ENCODE measurements at places on chromosomes 2 and 18.

DNA sequence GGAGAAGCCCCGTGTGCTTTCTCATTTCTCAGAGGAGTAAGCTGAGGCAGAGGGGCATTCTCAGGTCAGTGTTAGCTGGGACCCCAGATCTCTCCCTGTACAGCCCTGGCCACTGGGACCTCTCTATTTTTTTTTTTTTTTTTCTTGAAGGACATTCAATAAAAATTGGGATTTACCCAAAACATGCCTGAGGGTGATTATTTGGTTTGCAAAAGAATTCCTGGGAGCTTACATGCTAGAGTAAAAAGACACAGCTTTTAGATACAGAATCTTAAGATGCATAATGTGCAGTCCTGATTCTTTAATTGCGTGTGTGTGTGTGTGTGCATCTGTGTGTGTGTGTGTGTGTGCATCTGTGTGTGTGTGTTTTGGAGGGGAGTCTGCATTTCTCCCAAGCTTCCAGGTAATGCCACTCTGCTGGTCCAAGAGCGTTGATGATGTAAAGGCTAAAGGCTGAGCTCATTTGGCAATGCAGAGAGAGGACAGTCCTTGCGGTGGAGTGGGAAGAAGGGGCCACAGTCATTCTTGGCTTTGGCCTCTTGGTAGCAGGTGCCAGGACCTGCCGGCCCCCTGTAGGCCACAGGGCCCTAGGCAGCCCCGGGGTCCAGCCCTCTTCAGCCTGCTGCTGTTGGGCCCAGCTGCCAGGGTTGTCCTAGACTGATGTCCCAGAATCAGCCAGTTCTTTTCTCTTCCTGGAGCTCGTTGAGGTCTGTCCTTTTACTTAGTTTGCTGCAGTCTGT is 74.1 kb upstream of the MCFD2 start:
- DNase-seq, result no peak

DNA sequence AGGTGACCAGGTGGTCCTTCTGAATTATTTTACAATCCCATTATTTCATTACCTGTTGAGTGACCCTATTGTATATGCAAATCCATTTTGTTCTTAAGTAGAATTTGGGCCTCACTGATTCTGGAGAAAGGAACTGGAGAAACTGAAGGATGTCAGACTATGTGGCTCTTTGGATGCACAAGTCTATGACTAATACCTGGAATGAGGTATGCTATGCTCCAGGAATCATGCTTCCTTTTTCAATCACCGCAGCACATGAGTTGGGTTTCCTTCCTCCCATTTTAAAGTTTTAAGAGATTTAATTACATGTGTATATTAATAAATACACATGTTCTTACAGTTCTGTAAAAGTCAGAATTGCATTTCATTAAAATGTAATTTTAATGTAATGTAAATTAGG is 253.9 kb upstream of the VWC2L start:
- DNase-seq, result no peak

DNA sequence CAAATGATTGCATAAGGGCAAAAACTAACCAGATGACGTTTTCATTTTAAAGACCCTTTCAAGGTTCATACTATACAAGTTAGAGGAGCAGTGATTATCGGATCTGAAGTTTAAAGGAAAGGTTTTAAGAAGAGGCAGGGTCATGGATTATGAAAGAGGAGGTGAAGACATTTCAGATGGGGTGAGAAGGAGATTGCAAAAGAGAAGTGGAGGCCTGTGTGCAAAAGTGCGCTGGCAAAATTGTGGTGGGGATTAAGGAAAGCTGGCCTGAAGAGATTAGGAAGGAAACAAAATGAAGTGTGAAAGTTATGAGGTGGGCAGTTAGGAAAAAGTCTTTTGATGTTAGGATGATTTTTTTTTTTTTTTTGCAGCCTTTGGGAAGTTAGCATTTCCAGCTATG is 935.7 kb upstream of the FAM98A start:
- DNase-seq, result no peak

DNA sequence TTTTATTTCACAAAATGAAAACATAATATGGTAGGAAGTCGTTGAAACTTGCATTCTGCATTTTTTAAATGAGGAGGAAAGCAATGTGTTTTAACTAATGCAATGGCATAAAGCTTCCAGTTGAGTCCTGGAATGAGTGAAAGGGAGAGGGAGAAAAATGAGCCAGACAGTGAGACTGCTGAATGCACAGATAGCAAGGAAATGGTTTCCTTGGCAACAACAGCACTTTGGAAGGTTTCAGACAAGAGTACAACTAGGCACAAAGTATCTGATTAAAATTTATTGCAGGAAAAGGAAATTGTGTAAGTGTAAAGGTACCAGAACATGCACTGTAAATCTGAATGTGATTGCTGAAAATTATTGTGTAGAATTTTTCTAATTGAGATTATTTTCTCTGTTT is 320.1 kb upstream of the KYNU start:
- DNase-seq, result no peak

DNA sequence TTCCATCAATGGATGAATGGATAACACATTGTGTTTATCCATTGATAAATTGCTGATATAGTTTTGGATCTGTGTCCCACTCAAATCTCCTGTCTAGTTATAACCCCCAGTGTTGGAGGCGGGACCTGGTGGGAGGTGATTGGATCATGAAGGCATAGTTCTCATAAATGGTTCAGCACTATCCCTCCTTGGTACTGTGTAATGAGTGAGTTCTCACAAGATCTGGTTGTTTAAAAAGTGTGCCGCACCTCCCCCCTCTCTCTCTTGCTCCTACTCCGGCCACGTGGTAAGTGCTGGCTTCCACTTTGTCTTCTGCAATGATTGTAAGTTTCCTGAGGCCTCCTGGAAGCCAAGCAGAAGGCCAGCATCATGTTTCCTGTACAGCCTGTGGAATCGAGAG is 23.9 kb upstream of the SPATA3 start:
- DNase-seq, result no peak

GRCh38 chr2:85770369-85770768 is 16.6 kb downstream of the ATOH8 start:
- no peak for DNase-seq

GRCh38 chr2:172655091-172655837 is 80.4 kb upstream of the RAPGEF4 start:
- DNase-seq, result no peak

- DNase-seq, result no peak
These were observed 3.1 kb downstream of the ADAM17 start for GRCh38 chr2:9552219-9553178.

GRCh38 chr2:25853038-25853638 is 25.1 kb downstream of the ASXL2 start:
- no peak for DNase-seq

DNA sequence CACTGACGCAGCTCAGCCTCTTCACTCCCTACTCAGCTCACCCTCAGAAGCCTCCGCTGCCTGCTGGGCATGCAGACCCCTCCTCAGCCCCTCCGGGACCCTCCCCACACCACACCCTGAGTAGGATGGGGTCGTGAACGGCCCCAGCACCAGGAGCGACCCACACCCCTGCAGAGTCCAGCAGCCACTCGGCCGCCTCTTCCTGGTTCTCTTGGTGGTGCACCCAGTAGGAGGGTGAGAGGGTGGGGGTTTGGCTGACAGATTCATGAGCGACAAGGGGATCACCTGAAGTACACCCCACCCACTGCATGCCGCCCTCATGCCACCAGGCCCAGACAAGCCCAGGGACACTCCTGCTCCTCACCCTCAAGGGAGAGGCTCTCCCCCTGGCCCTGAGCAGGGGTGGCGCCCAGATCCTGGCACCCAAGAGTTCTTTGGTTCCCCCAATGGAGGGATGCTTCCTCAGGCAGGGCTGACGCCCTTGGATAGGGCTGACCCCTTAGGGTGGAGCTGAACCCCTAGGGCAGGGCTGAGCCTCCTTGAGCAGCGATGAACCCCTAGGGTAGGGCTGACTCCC is 76.6 kb upstream of the GPC1 start:
- DNase-seq, result no peak

DNA sequence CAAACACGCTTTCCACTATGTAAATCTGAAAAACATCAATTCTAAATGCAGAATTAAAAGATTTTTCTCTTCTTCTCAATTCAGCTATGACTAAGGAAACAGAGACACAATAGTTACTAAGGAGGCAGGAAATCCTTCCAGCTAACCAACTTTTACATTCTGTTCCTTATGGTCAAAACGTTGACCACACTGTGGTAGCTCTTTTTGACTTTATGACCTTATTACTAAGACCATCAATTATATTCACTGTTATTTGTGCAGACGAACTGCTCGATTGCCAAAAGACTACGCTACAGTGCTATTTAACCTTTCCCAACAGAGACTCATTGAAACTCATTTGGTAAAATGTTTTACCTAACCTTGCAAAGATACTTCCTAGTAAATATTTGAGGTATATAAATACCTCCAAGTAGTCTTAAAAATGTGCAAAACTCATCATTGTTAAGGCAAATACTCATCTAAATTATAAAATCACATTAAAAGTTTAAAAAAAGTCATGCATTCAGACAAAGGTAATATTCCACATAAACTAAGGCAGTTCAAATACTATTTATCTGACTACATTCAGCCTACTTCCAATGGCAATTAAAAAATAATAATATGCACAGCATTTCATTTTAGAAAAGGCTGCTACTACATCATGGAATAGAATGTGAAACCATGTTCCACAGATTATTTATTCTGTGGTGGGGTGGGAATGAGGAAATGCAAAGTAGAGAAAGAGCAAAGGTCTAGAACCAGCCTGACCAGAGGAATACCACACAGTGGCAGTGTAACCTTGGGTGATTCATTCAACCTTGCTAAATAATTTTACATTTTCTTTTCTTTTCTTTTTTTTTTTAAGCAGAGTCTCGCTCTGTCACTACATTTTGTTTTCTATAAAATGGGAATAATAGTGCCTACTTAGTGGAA is 139.9 kb downstream of the THADA start:
- no peak for DNase-seq

GRCh38 chr18:23634692-23635091 is 28.0 kb downstream of the ANKRD29 start:
- DNase-seq, result no peak

GRCh38 chr2:203811491-203812221 is 55.9 kb upstream of the CTLA4 start:
- peak; percentile 40 for DNase-seq

DNA sequence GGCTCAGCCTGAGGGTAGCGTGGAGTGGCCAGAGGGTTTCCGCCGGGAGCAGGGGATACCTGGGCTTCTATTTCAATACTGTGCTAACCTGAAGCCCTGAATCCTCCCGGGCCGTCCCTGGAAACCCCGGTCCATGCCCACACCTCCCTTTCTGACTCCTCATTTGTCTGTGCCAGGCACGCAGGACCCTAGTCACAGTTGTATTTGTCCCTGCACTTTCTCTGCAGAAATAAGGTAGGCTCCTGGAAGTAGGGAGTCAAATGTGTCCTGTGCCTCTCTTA is 418.8 kb upstream of the HS6ST1 start:
- no peak for DNase-seq

- DNase-seq, result no peak
These were observed 26.2 kb downstream of the NCOA1 start for GRCh38 chr2:24517247-24517646.

GRCh38 chr2:239727776-239728600 is 297.2 kb downstream of the NDUFA10 start:
- DNase-seq, result no peak

GRCh38 chr2:227503433-227504406 is 31.8 kb downstream of the AGFG1 start:
- DNase-seq, result no peak

- no peak for DNase-seq
These were observed 366.9 kb upstream of the SLC14A2 start for GRCh38 chr18:45248240-45248903.

- DNase-seq, result no peak
These were observed 130.6 kb downstream of the CABLES1 start for GRCh38 chr18:23265682-23266399.

GRCh38 chr2:148930046-148930775 is 55.2 kb downstream of the KIF5C start:
- no peak for DNase-seq

DNA sequence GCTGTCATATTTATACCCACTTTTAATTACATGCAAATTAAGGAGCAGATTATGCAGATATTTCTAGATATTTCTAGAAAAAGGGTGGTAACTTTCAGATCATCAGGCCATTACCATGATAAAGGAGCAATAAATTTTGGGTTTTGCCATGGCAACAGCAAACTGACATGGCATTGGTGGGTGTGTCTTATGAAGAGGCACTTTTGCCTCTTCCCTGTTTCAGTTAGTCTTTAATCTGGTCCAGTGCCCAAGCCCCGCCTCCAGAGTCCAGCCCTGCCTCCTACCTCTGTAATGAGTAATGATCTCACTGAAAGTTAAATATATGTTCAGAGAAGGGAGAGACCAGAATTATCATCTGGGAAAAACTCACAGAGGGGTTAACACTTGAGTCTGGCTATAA is 124.8 kb downstream of the SCG2 start:
- DNase-seq, result no peak

DNA sequence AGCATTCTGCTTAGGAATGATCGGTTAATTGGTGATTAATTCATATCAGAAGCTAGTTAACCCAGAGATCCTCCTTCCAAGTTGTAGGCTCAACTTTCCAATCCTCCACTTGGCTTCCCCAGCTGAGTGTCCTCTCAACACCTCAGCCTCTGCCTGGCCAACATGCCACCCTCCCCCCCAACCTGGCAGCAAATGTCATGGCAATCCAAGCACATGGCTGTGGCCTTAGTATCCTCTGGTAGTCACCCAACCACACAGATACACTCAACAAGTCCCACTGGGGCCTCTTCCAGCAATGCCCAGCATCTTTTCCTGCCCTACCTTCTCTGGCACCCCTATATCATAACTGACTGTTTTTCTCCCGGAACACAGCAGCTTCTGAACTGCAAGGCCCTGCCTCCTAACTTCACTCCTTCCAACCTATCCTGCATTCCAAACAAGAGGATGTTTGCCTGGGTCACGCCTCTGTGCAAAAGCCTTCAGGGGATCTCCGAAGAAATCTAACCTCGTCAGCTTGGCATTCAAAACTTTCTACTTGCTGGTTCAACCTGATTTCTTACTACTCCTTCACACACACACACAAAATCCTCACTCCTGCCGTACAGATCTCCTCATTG is 195.0 kb downstream of the CYP26B1 start:
- no peak for DNase-seq

DNA sequence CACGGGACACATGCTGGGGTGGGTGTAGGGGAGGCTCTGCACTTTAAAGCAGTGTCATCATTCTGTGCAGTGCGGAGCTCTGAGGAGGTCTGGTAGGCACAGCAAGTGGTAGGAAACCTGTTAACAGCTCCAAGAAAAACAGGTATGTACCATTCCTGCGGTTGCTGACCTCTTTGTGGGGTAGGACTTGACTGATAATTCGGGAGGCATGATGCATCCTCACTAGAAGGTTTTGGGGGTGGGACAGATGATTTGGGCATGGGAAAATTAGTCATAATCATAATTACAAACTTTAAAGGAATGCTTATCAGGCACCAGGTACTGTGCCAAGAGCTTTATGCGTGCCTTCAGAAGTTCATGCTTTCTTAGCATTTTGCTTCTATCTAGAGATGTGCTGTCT is 9.7 kb downstream of the DOK1 start:
- no peak for DNase-seq
